A549 treated with GW870086 at 1 μM for 4 hours (cell line): ENCODE measurements at places on chromosomes 13 and 19. TPM values are rescaled to one million over a fixed set of nuclear protein-coding genes. Genes with fewer than 3 reads are reported as not detected.

NOVA2 gene
- total RNA-seq: 0.05 to 0.14 TPM (median 0.13 TPM) in 5 replicates

KRI1 gene
- total RNA-seq: 15.1 to 18.0 TPM (median 15.7 TPM) in 5 replicates

FPR1 gene
- total RNA-seq: 0.11 to 0.24 TPM in 2 of 5 replicates, not detected in the others

PCDH9 gene
- 5.5 to 7.3 TPM (median 5.7 TPM) in 5 replicates for total RNA-seq

GFY gene
- total RNA-seq: 0.08 to 0.30 TPM (median 0.14 TPM) in 5 replicates

PCDH17 gene
- total RNA-seq: 0.03 TPM in 1 of 5 replicates, not detected in the others

ATXN8OS gene
- total RNA-seq: not detected in 5 replicates

TMPRSS9 gene
- total RNA-seq: 0.03 to 0.42 TPM in 2 of 5 replicates, not detected in the others

NLRP5 gene
- 0.03 to 0.09 TPM (median 0.05 TPM) in 4 of 5 replicates, not detected in the other for total RNA-seq

POU2F2 gene
- total RNA-seq: 0.15 to 0.80 TPM (median 0.41 TPM) in 5 replicates

LONP1 gene
- 47.9 to 61.8 TPM (median 60.1 TPM) in 5 replicates for total RNA-seq

TMIGD2 gene
- not detected in 5 replicates for total RNA-seq

PSG4 gene
- total RNA-seq: 0.71 to 1.5 TPM (median 0.78 TPM) in 5 replicates

CAPNS1 gene
- total RNA-seq: 1,491 to 2,296 TPM (median 2,099 TPM) in 5 replicates

SOX1 gene
- not detected in 5 replicates for total RNA-seq

SMIM17 gene
- total RNA-seq: 0.19 TPM in 1 of 5 replicates, not detected in the others

GPI gene
- total RNA-seq: 628 to 728 TPM (median 711 TPM) in 5 replicates

DENND1C gene
- 0.11 to 0.29 TPM (median 0.19 TPM) in 5 replicates for total RNA-seq

ZNF134 gene
- 8.8 to 12.1 TPM (median 9.3 TPM) in 5 replicates for total RNA-seq

CGB8 gene
- total RNA-seq: 1.9 to 3.4 TPM (median 2.0 TPM) in 5 replicates

PRKD2 gene
- 22.0 to 30.2 TPM (median 27.9 TPM) in 5 replicates for total RNA-seq

NLRP9 gene
- not detected in 5 replicates for total RNA-seq

ZNF256 gene
- total RNA-seq: 1.0 to 1.4 TPM (median 1.3 TPM) in 5 replicates

PCDH20 gene
- not detected in 5 replicates for total RNA-seq

ONECUT3 gene
- not detected in 5 replicates for total RNA-seq

KCTD12 gene
- total RNA-seq: 1.2 to 2.0 TPM (median 1.7 TPM) in 5 replicates

DCT gene
- not detected in 5 replicates for total RNA-seq

ZNF28 gene
- total RNA-seq: 0.47 to 1.6 TPM (median 1.2 TPM) in 5 replicates

EFNA2 gene
- 1.0 to 2.1 TPM (median 1.8 TPM) in 5 replicates for total RNA-seq

PRODH2 gene
- total RNA-seq: 0.18 to 0.80 TPM (median 0.29 TPM) in 5 replicates

TYROBP gene
- total RNA-seq: not detected in 5 replicates

ARHGAP33 gene
- 4.1 to 8.6 TPM (median 6.0 TPM) in 5 replicates for total RNA-seq

CNN1 gene
- total RNA-seq: 0.25 to 0.80 TPM (median 0.48 TPM) in 5 replicates

NLRP11 gene
- total RNA-seq: 0.03 to 0.07 TPM in 2 of 5 replicates, not detected in the others

SLC25A15 gene
- 15.8 to 19.5 TPM (median 17.7 TPM) in 5 replicates for total RNA-seq

RGL3 gene
- total RNA-seq: 0.66 to 2.4 TPM (median 1.9 TPM) in 5 replicates

RFPL4A gene
- total RNA-seq: 0.53 to 1.2 TPM (median 0.97 TPM) in 5 replicates

RUBCNL gene
- total RNA-seq: 0.07 to 0.31 TPM (median 0.28 TPM) in 5 replicates

NCAN gene
- total RNA-seq: 0.03 to 0.17 TPM (median 0.07 TPM) in 3 of 5 replicates, not detected in the others

DOHH gene
- 13.6 to 18.9 TPM (median 18.0 TPM) in 5 replicates for total RNA-seq

RXFP2 gene
- total RNA-seq: not detected in 5 replicates

OR7A5 gene
- total RNA-seq: not detected in 5 replicates

TEX26 gene
- not detected in 5 replicates for total RNA-seq

OR2Z1 gene
- not detected in 5 replicates for total RNA-seq

UNC13A gene
- total RNA-seq: 1.4 to 1.9 TPM (median 1.7 TPM) in 5 replicates

MYO1F gene
- 0.22 to 0.41 TPM (median 0.31 TPM) in 5 replicates for total RNA-seq

CAMSAP3 gene
- 4.0 to 5.8 TPM (median 5.0 TPM) in 5 replicates for total RNA-seq

FFAR3 gene
- 0.07 to 0.21 TPM in 2 of 5 replicates, not detected in the others for total RNA-seq
